ENCODE measurements at places on chromosomes 6 and 20.
A peak's percentile ranks its signal among the peaks of the same experiment; 100 is the strongest.

- DNase-seq: no peak
These were observed 34.2 kb downstream of the NHSL1 start for GRCh38 chr6:138465007-138465645.

DNA sequence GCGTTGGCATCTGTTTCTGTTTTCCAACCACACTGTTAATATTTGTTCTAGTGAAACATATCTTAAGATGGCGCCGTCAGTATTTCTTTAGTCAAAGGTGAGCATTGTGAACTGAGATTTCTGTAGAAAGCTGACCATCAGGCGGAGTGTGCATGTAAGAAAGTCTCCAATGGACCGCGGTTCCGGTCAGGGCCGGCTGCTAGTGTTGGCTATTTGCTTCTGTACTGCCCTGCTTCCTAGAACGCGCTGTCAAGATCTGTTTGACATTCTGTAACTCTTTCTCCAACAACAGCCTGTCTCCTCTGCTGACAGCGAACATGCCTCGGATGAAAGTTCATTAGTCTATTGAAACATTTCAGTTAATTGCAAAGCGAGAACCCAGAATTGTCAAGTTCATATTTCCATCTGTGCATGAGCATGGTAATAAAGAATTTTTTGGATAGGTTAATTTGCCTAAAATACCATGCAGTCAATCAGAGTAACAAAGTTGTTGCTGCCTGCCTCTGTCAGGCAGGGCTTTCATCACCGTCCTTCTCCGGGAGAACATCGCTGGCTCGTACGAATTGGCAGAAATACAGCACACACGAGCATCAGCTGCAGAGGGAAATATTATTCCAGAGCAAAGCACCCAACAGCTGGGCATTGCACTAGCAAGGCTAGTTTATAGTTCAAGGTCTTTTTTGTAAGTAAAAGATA, 369.1 kb downstream of the CDH4 start:
- no peak for DNase-seq

DNA sequence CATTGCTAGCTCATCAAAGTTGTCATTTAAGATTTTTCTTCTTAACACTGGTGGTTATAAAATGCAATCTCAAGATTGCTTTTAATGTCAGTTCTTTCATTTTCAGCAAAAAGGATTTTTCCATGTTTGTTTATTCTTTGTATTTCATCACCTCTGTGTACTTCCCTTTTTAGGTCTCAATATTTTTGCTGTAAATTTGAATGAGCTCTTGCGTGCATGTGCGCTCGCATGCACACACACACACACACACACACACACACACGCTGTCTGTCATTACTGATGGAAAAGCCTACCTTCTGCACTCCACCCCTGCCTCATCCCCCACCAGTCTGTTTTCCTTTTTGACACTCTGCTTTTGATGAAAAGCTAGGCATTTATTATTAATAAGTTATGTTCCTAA, 85.3 kb upstream of the FYN start:
- DNase-seq: peak; percentile 28

- no peak for DNase-seq
These were observed 53.2 kb upstream of the NKX2-4 start for GRCh38 chr20:21450572-21450971.

GRCh38 chr6:82068721-82069120, 178.8 kb downstream of the IBTK start:
- DNase-seq: no peak

DNA sequence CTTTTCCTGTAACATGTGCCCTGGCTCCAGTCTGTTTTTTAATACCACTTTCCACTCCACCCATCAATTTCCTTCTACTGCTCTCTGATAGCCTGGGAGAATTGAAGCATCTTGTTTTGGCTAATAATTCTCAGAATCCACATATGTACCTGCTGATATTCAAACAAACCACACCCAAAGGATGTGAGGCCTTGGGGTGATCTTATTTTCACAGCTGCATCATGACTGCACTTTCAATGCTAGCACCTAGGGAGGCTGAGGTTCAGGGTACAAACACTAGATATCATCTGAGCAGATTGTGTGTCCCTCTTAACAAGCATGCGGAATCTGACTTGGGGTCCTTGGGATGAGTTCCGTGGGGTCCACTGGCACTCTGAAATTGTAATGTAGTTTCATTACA, 12.7 kb downstream of the FNDC1 start:
- no peak for DNase-seq

- DNase-seq: no peak
These were observed 261.2 kb upstream of the MARCKS start for GRCh38 chr6:113595911-113596376.

DNA sequence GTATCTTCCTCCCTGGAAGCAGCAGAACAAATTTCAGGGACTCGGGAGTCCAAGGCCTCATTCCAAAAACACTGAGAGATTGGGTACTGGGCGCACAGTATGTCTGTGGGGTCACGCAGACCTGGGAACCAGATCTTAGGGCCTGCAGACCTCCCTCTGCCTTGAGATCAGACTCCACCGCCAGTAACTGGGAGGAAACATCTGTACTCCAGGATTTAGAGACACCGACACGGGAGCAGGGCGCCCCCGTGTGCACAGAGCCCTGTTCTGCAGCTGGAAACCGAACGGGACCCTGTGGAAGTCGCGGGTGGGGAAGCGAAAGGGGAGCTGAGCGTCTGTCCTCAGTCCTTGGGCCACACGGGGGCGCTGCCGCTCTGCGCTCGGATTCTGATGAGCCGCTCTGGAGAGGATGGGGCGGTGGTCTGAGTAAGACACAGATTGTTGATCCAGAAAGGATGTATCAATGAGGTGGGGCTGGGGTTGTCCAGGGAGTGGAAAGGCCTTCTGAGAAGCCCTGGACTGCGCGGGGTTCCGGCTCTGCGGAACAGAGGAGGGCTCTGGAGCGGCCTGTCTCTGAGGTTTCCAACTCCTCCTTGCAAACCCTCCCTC, 35.7 kb upstream of the HLA-E start:
- peak; percentile 86 for DNase-seq

GRCh38 chr6:106927531-106928398, 46.8 kb downstream of the CD24 start:
- DNase-seq: no peak

- no peak for DNase-seq
These were observed 300.7 kb downstream of the TENT5A start for GRCh38 chr6:81451787-81452186.

DNA sequence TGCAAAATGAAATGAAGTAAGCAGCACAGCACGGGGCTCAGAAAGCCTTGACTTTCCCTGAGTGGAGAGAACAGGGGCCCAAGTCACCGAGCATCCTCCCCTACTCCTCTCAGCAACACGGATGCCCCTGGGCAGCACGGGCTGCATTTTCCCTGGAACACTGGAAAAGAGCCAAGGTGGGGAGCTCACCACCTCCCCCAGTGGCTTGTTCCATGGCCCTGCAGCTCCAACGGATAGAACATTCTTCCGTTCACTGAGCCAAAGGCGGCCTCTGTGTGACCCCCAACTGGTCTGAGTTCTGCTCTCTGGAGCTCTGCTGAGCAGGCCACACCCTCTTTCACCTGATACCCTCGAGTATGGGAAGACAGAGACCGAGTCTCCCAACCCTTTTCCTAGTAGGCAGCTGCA, 20.8 kb upstream of the EMILIN3 start:
- no peak for DNase-seq

DNA sequence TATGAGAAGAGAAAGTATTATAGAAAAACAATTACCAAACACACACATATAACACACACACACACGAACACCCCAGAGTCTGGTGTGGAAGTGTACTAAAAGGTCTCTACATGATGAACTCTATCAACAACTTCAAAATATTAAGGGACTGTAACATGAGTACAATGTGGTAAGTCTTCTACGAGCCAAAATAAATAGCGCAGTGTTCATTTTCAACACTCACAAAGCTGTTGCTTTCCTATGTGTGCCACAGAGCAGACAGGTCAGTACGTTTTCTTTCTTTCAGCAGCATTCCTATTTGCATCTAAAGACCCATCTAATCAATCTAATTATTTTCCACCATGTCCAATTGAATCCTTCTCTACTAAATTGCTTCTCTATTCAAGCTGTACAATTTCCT, 12.1 kb upstream of the CNKSR3 start:
- DNase-seq: no peak

GRCh38 chr6:33684428-33684896, 27.0 kb downstream of the UQCC2 start:
- DNase-seq: no peak

DNA sequence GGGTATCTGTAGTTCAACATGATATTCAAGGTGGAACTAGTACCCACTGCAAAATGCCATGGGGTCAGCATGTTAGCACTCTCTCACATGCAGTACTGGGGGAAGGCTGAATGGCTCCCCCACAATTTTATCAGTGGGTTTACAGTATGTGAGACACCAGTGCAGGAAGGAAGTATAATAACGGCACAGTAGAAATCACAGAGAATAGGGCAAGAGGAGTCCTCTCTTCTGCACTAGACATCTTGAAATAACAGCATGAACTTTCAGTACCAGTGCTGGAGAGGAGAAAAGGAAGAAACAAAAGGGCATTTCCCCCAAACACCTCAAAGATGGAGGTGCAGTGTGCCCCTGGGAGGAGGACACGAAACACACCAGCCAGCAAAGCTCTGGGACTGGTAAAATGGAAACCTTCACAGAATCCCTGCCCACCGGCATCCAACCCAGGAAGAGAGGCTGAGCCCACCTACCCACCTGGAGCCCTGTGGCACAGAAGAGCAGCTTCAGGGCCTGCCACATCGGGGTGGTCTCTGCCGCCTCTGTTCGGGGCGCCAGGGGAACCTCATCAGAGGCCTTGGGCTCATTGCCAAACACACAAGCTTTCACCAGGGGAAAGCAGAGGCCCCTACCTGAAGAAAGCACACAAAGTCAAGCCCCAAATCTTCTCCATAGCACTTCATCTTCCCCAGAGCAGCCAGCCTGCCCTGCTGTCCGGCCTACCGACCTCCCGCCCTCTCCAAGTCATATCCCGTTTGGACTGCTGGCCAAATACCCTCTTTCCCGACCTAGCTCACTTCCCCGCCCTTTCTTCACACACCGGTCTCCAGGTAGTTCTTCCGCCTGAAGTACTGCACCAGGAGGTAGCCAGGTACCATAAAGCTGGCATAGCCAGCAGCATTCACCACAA, 1.2 kb downstream of the SLC35B2 start:
- DNase-seq: no peak

DNA sequence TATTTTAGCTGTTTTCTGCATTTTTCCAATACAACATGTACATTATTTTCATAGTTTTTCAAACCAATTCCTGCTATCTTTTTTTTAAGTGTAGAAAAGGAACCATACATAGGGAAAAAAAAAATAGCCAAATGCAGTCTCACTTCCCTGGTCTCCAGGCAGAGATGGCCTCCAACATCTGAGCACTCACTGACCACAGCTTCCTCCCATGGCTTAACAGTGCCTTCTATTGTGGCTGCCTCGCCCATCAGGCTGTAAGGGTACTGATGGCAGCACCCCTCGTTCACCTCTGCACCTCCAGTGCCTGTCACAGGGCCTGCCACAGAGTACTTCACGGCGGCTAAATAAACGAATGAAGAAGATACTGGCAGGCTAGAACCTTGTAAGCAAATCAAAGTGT, 591.1 kb downstream of the PTPRT start:
- DNase-seq: no peak

DNA sequence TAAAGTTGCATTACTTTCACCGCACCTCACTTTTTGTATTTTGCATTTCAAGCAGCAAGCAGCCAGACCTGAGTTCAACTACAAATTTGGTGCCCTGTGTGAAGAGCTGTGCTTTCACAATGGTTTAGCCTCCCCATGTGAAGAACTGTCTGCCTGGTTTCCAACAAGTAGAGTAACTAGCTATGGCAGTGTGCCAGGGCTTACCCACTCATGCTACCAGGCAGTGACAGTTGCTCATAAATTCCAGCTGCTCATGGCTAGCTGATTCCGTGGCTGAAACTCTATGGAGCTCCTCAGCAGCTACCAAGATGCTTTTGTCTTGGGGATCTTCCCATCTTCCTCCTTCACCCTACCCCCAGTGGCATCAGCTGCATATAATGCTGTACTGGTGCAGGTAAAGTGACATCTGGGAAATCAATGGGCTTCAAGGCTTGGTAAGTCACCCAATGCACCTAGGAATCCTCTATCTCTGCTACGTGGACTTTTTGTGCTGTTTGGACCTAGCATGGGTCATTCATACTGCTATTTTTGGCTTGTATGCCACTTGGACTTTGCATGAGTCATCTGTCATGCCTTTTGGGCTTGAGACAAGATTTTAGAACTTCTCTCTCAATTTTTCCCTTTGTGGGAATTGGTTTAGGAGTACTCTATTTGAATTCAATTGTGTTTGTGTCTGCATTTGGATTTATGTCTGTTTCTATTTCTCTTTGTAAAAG, 176.5 kb upstream of the GJE1 start:
- no peak for DNase-seq

- DNase-seq: no peak
These were observed 33.7 kb upstream of the GPR6 start for GRCh38 chr6:109944448-109944847.

DNA sequence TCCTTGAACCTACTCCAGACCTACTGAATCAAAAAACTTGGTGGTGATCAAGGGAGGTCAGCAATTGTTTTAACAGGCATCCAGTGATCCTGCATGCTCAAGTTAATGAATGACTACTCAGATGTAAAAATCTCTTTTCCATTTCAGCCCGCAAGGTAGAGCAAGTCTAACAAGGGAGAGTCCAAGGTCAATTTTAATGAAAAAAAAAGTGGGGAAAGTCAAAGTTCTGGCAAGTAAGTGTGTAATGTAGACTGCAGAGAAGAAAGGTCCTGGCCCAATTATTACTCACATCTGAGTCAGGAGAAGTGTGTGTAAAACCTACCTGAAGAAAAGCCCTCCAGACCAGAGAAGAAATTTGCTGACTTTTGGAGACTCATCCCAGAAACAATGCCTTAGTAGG, 193.5 kb downstream of the UBE3D start:
- DNase-seq: no peak

DNA sequence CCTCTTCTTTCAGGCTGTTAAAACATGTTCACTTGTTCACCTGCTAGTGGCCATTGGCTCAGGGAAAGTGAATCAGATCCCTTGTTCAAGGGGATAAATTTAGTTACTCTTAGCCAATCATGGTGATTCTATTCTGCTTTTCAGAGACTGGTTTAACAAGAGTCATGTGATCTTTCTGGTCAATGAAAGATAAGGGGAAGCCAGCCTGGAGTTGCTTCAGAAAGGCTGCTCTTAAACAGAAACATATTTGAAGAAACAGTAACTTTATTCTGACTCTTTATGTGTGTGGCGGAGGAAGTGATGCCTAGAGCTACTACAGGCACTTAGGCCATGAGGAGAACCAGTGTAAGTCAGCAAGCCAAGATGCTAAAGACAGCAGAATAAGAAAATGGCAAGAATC, 28.1 kb upstream of the AHI1 start:
- no peak for DNase-seq

- DNase-seq: no peak
These were observed 52.8 kb downstream of the FOXC1 start for GRCh38 chr6:1662534-1662933.

- DNase-seq: no peak
These were observed 11.0 kb upstream of the KHDC1L start for GRCh38 chr6:73236144-73236750.

GRCh38 chr20:58630063-58630462, 21.0 kb upstream of the STX16 start:
- no peak for DNase-seq

Data from CD4-positive, alpha-beta T cell treated with Interleukin-1 beta for 1 hour (primary cell).